ENCODE measurements at places on chromosomes 11 and 22.

GRCh38 chr11:123365955-123366354 lies 64.1 kb upstream of the GRAMD1B start:
- DNase-seq, result no peak

GRCh38 chr11:46265764-46266163 lies 11.7 kb upstream of the CREB3L1 start:
- DNase-seq, result no peak

- DNase-seq, result no peak
These were observed 715.2 kb upstream of the RAG2 start for GRCh38 chr11:37313266-37313665.

DNA sequence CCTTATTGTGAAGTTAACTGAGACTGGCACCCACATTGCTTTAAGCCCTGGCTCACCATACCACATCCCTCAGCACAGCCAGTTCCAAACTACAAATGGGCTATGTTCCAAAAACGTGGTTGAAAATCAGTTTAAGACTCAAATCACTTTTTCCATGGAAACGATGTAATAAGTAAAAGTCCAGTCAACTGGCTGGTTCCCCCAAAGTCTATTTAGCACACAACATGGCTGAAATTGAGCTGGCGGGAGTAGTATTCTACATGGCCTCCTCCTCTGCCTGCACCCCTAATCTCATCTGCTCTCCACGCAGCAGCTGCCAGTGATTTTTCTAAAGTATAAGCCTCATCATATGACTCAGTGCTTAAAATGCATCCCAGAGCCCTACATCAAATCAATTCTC lies 40.9 kb upstream of the BIRC3 start:
- DNase-seq, result no peak

- DNase-seq, result no peak
These were observed 3.1 kb upstream of the PANX3 start for GRCh38 chr11:124608147-124608546.

DNA sequence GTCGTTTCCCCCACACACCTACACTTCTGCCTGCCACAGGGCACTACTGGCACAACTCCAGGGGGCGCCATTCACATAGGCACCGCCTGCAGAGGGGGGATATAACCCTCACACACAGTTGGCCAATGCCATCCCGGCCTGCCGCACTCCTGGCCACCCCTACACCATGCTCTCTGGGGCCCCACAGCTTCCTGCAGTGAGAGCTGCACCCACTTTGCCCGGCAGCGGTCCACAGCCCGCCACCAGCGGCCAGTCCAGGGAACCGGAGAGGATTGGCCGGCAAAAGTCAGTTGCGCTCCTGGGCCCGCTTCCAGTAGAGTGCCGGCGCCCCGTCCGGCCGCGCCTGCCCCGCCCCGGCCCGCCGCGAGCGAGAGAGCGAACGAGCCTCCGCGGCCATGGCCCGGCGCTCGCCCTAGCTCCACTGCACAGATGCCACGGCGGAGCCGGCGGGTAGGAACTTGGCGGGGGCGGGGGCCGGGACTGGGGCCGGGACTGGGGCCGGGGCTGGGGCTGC lies 25.6 kb upstream of the SUSD2 start:
- peak; percentile 46 for DNase-seq

- DNase-seq, result no peak
These were observed 55.0 kb downstream of the POLD3 start for GRCh38 chr11:74647404-74647803.

GRCh38 chr11:76641905-76642304 lies 28.6 kb downstream of the LRRC32 start:
- DNase-seq, result no peak

DNA sequence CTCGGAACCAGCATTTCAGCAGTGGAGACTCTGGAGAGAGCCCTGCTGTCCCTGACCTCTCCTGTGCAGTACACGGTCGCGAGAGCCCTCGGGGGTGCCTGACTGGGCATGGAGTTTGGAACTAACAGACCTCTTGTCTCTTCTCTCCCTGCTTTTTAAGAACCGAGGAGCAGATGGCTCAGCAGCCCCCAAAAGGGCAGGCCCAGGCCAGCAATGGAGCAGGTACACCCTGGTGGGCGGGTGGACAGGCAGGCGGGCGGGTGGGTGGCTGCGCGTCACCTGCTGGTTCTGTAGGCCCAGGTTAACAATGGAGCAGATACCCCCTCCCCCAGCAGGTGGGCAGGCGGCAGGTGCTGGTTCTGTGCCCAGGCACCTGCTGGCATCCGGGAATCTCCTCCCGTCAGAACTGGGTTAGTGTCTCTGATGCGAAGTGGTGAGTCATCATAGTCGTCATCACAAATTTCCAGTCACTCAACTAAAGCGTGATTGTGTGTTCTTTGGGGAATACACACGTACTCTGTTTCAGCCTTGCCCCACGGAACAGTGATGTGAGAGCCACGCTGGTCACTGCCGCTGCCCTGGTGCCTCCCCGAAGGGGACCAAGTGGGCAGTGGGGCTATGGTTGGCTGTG lies 41.1 kb downstream of the GRAMD4 start:
- DNase-seq, result peak; percentile 46

- no peak for DNase-seq
These were observed 937 bp downstream of the TRPT1 start for GRCh38 chr11:64224891-64225607.

GRCh38 chr11:68569357-68569756 lies 108.8 kb downstream of the PPP6R3 start:
- DNase-seq, result no peak

GRCh38 chr11:45772986-45773785 lies 31.8 kb upstream of the SLC35C1 start:
- no peak for DNase-seq

DNA sequence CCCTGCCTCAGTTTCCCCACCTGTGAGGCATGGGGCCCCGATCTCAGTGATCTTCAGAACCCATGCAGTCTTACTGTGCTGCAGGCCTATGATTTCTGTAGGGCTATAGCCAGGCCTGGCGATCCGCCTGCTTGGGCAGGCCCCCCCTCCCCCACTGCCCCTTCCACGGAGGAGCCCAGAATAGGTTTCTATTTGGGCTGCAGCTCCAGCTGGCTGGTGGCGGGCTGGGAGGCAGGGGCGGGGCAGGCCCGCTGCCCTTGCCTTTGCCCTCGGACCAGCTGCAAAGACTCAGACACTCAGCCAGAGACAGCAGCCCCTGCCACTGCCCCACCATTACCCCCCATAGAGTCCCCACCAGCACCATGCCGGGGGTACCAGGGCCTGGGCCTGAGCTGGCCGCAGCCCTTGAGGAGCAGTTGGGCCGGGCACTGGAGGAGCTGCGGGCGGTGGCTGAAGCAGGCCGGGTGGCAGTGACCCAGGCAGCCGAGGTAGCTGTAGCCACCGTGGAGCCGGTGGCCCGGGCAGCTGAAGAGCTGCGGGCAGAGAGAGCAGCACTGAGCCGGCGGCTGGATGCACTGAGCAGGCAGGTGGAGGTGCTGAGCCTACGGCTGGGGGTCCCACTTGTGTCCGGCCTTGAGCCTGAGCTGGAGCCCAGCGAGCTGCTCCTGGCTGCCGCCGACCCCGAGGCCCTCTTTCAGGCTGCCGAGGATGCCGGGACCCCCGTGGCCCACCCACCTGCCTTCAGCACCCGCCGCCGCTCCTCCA lies 12.2 kb downstream of the SMTN start:
- DNase-seq, result no peak

DNA sequence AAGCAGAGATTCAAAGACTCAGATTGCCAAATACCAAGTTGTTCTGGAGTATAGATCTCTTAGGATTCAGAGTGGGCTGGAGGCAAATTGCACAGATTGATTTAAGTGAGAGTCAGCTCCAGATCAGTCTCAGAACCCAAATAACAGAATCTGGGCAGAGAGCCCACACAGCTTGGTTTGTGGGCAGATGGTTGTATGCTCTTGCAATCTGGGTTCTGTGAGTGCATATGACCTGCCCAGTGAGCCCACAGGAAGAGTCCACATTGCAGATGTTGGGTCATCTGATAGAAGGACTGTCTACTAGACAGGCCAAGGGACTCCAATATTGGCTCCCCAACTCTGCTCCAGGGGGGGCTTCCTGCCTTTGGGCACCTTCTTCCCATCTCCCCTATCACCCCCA lies 65.9 kb downstream of the ADAMTS15 start:
- no peak for DNase-seq

- no peak for DNase-seq
These were observed 120.4 kb upstream of the RAG2 start for GRCh38 chr11:36718451-36718850.

DNA sequence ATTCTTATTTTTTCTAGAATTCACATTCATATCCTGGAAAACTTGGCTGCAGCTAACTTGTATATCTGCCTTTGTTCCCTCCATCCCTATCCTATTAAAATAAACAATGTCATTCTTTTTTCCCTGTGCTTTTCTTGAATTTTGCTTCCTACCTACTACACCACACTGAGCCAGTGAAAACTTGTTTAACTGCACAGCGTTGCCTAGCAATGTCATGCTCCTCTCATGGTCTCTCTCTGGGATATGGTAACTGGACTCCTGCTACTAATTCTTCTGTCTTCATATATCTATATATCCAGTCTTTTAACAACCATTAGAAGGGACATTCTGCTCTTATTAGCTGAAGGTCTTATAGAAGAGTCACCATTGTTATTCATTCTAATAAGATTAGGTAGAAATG lies 434.4 kb downstream of the METTL15 start:
- no peak for DNase-seq

DNA sequence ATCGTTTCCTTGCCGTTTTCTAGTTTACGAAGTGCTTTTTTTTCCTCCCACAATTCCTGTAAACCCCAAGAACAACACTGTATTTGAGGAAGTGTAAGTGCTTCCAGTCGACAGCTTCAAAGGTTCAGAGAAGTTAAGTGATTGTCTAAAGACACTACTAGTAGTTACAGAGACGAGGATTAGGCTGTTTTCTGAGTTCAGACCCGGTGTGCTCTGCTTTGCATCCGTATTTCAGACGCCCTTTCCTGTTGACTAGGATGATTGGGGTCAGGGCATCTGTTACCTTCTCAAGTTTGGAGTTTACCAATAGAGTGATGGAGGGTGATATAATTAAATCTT lies 430 bp downstream of the CLP1 start:
- DNase-seq, result no peak

- no peak for DNase-seq
These were observed 126.5 kb downstream of the CASP12 start for GRCh38 chr11:104771763-104772162.

- no peak for DNase-seq
These were observed 50.7 kb downstream of the ZNRF3 start for GRCh38 chr22:28934026-28934425.

GRCh38 chr11:64007160-64007628 lies 21.0 kb downstream of the OTUB1 start:
- DNase-seq, result no peak

GRCh38 chr11:32436751-32437494 lies 1.6 kb upstream of the WT1 start:
- DNase-seq, result no peak

DNA sequence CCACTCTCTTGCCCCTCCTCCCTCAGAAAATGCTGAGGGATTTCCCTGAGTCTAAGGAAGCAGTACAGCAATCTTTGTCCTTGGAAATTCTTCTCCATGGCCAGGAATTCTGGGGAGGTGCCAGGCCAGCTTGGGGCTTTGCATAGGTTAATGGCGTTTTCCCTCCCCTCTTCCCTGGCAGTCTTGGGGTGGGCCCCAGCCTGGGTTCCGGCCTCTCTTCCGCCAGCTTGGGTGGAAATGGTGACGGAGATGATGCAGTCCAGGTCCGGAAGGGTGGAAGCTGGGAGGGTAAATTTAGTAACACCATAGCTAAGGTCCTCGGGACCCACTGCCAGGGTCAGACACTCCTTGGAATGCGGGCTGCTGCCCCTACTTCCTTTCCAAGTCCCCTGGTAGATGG lies 5.0 kb downstream of the PHLDB1 start:
- no peak for DNase-seq

DNA sequence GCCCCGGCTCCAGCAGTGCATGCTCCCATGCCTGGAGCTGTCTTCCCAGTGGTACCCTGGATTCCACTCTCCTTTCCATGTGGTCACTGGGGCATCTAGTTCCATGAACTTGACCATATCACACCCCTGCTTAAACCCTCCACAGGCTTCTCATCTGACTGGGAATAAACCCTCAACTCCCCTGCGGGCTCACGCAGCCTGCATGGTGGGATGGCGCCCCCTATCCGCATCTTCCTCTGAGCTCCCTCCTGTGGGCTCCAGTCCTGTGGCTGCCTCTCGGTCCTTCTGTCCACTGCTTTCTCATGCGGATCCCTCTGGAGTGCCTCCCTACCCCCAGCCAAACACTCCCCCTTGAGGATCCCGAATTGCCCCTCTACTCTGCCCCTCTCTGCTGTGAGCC lies 41.4 kb upstream of the TTLL12 start:
- DNase-seq, result peak; percentile 28

- no peak for DNase-seq
These were observed at the start of gene CCDC89 for GRCh38 chr11:85685820-85686459. CCDC89 (minus strand) TSS chr11:85686195; CDS start chr11:85686130, 65 bp downstream.

GRCh38 chr11:97430877-97431276 lies 1041.1 kb downstream of the JRKL start:
- DNase-seq, result no peak

DNA sequence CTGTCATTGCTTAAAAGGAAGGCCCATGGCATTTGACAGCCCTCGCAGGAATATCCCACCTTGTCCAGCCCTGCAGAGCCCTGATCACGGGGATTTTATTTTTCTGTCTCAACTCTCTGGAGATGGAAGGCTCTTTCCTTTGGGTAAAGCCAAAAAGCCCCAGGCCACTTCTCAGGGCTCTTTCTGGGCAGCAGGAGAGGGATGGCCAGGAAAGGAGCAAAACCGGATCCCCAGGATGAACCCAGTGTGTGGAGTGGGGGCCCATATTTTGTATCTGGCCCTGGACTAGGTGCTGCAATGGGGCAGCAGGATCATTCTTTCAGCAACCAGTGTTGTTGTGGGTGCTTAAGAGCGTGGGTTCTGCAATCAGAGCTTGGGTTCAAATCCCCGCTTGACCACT lies 11.0 kb downstream of the CREB3L1 start:
- no peak for DNase-seq

DNA sequence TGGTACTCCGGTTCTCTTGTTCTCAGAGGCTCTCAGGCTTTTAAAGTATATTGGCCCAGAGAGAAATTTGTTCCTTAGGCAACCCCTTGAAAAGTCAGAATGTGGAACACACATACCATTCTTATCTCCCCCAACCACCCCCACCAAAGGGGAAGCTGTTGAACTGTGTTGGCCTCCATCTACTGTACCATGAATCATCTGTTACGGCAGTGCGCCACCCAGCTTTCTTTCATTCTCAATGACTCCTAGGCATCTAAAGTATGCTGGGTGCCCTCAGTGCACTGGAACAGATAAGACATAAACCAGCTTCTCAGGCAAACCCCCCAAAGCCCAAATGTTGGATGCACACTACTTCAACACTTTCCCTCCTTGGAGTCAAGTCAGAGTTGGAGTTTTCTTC lies 696.2 kb upstream of the TENM4 start:
- no peak for DNase-seq

GRCh38 chr22:17370026-17370765 lies 936 bp downstream of the CECR2 start:
- no peak for DNase-seq

DNA sequence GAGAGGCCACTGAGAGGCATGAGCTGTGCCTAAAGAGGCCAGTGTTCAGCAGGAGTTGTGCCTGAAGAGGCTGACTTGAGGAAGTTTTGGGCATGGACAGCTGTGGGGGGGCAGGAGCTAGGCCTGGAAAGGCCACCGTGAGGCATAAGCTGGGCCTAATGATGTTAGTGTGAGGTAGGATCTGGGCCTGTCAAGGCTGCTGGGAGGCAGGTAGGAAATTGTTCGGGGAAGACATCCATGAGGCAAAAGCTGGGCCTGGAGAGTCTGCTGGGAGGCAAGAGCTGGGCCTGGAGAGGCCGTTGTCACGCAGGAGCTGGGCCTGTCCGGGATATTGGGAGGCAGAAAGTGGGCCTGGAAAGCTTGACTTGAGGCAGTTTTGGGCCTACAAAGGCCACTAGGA lies 44.9 kb downstream of the OR4C45 start:
- no peak for DNase-seq
